ENCODE measurements at places on chromosomes 3 and 15.

GRCh38 chr15:27017168-27017809 lies 46.3 kb downstream of the GABRG3 start:
- DNase-seq = peak; percentile 37

- DNase-seq = no peak
Observed at GRCh38 chr3:3851621-3852323, 52.5 kb downstream of the LRRN1 start.

DNA sequence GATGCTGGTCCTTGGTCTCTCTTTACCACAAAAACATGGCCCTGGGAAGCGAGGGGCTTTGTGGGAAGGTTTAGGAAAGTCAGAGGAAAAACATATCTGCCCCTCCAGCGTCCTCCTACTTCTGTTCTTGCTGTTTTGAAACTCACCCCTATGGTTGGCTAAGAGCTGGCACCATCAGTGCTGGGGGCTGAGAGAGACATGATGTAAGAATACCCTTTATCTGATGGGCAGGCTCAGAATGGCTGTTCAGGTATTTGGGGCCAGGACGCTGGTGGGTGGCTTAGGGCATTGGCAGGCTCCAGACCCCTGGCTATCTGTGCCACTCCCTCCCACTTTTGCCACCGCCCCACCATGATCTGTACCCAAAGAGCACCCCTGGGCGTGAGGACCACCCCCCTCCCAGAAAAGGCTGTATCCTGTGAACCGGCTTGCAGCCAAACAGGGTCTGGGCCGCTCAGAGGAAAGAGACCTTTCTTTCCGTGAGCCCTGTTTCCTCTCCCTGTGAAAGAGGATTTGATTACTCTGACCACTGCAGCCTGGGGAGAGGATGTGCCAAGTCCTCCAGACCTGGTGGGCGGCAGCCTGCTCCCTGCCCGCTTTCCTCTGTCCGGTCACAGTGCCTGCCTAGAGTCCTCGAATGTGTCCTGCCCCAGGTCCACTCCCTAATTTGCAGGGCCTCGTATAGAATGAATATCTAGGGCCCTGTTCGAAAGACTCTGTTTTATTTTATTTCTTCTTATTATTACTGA lies 61.3 kb upstream of the SLC6A6 start:
- DNase-seq = no peak

GRCh38 chr3:64644483-64644882 lies 43.3 kb downstream of the ADAMTS9 start:
- DNase-seq = no peak

DNA sequence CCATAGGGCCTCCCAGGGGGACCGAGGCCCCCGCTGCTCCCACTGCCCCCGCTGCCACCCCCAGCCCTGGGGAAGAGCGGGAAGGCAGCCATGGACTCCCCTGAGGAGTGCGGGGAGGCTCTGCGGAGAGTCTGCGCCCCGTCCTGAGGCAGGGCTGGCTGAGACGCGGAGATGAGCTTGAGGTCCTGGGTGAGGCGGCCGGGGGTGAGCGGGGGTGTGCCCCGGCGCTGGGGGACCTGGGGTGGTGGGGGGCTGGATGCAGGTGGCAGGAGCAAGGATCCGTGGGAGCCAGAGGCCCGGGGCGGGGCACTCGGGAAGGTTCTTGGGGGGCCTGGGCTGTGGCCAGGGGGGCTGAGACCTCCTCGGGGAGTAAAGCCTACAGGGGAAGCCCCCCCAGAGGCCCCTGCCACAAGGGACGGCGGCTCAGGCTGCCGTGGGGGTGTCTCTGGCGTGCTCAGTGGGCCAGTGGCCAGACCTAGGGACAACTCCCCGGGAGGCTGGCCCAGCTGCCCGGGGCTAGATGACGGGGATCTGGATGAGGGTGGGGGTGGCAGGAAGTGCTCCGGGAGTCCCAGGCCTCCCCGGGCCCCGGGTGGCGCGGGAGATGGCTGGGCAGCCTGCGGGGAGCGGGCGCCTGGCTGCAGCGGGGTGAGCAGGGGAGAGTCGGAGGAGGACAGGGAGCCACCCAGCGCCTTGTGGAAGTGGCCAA lies 45.9 kb downstream of the HCN4 start:
- DNase-seq = no peak

DNA sequence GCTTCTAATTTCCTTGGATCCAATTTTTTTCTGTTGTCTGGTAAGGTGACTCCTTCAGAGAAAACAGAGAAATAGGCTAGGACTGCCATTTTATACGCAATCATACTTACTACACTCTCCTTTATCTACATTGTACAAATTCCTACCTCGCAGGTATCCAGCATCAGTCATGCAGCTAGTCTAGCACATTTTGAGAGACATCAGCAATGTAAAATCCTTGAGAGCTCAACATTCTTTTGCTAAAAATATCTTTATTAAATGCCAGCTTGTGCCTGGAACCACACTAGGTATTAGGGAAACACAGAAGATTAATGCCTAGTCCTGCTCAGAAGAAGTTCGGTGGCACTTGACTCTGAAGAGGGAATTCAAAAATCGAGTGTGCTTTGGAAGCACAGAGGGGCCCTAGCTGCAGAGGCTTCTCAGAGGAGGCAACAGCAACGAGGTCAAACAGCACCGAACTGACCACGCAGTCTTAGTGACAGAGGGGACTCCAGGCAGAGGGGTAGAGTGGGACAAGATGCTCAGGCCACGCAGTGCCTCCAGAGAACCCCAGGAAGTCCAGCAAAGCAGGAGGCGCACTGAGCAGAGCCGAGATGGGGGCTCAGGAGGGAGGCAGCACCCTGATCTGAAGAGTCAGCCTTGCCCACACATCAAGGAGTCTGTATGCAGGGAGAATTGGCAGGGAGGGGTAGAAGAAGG lies 3.5 kb downstream of the FAM174B start:
- DNase-seq = no peak

DNA sequence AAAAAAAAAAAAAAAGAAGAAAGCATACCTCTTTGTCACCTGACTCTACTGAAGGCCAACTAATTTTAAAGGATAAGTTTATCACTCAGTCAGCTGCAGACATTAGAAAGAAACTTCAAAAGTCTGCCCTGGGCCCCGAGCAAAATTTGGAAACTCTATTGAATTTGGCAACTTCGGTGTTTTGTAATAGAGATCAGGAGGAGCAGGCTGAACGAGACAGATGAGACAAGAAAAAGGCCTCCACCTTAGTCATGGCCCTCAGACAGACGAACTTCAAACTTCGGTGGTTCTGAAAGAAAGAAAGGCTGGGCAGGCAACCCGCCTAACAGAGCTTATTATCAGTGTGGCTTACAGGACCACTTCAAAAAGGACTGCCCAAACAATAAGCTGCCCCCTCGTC lies 18.5 kb downstream of the GLDN start:
- no peak for DNase-seq

DNA sequence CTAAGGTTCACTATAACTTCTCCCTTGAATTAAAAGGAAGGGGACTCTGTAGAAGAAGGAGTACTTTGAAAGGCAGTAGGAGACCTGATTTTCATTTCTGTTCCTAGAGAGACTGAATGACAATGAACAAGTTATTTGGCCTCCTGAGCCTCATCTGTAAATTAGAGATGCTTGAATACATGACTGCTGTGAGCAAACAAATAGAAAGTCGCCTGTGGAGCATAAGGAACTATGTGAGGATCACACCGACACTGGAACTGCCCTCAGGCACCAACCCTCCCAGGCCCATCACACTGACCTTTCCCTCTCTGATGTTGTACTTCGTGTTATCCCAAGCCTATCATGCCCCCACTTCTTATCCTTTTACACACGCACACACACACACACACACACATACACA lies 48.6 kb downstream of the IMPG2 start:
- DNase-seq = no peak

GRCh38 chr3:133691273-133692107 lies 29.7 kb upstream of the TOPBP1 start:
- DNase-seq = no peak

GRCh38 chr15:43121863-43122262 lies 11.5 kb upstream of the TMEM62 start:
- no peak for DNase-seq

GRCh38 chr3:173502983-173503568 lies 105.5 kb downstream of the NLGN1 start:
- peak; percentile 1 for DNase-seq

DNA sequence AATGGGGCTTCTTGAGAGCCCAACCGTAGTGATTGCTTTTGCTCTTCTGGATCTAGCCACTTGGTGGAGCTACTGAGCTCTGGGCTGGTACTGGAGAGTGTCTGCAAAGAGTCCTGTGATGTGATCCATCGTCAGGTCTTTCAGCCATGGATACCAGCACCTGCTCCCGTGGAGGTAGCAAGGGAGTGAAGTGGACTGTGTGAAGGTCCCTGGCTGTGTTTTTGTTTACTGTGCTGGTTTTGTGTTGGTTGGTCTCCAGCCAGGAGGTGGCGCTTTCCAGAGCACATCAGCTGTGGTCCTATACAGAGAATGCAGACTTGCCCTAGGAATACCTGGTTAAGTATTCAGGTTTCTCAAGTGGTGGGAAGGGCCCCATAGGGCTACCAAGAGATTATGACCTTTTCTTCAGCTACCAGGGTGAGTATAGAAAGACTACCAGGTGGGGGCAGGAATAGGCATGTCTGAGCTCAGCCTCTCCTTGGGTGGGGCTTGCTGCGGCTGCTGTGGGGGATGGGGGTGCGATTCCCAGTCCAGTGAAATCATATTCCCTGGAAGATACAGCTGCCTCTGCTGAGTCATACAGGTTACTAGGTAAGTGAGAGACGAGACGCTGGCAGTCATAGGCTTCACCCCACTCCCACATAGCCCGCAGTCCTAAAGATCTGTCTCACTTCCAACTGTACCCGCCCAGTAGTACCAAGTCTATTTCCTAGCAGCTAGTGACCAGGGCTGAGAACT lies 733.7 kb downstream of the ZNF385D start:
- no peak for DNase-seq

DNA sequence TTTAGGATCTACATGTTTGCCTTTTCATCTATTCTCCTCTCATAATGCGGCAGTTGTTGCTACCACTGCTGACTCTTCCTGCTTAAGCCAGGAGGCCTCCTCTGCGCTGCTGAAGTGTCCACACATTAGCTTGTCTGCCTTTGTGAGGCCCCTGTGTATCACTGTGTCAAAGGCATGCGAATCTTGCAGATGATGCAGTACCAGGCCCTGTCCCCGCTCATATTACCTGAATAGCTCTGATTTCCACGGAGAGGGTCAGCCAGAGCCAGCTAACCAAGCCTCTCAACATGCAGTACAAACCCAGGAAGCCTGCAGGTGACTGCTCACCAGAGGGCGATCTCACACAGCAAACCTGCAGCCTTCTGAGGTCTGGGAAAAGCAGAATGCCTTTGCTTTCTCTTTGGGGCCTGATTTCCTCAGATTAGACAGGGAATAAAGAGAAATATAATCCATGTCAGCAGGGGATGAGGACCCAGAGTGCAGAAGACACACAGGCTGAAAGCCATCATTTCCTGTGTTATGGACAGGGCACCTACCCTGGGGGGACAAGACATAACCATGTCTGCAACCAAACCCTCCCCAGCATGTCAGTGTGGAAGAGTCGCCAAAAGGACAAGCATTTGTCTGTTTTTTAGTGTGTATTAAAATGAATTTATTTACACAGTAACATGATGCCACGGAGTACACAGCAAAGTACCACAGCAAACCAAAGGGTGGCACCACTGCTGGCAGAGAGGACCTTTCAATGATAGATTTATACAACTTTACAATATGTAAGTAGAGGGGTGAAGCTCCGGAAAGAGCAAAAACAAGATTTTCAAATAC lies 36.8 kb upstream of the TSPAN3 start:
- DNase-seq = peak; percentile 10

GRCh38 chr3:143831208-143831607 lies 17.1 kb downstream of the SLC9A9 start:
- no peak for DNase-seq

- DNase-seq = no peak
Observed at GRCh38 chr3:15726043-15726442, 71.7 kb downstream of the ANKRD28 start.

- no peak for DNase-seq
Observed at GRCh38 chr15:58361273-58361759, 70.5 kb upstream of the LIPC start.

DNA sequence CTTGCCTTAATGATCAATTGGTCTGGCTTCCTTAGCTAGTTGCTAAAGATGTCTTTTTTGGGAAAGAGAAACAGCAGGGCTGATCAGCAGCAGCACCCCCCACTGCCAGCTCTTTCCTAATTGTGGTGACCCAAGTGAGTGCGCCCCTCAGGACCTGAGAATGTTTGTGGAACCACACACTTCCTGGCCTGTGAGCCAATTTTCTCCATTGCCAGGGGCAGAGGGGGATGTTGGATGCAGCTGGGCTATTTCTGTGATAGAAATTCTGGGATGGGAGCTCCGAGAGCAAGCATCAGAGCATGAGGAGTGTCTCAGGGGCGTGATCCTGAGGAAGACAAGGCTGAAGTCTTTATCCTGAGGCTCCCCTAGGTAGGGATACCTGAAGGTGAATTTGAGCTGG lies 66.6 kb downstream of the CLDN11 start:
- DNase-seq = no peak

DNA sequence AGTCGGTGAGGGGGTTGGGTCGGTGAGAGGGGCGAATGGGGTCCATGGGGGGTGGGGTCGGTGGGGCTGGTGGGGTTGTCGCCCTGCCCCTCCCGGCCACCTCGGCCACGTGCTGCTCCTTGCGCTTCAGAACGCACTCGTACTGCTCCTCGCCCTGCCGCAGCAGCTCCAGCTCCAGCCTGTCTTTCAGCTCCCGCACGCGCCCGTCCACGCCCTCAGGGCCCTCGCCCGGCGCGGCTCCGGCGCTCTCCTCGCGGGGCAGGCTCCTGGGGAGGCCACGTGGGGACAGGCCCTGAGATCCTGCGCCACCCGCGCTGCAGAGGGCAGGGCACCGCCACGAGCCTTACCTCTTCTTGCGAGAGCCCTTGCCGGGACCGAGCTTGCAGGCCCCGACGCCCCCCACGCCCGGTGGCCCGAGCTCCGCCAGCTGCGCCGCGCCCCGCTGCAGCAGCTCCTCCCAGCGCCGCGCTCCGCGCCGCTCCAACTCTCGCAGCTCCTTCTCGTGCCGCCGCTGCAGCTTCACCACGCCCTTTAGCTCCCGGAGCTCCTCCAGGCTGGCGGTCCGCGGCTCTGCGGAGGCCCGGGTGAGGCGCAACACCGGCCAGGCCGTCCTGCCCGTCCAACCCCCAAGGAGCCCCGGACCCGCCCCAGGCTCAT lies 8.2 kb upstream of the ANKRD63 start:
- no peak for DNase-seq

- peak; percentile 49 for DNase-seq
Observed at GRCh38 chr3:59046839-59047238, 3.0 kb downstream of the CFAP20DC start.

DNA sequence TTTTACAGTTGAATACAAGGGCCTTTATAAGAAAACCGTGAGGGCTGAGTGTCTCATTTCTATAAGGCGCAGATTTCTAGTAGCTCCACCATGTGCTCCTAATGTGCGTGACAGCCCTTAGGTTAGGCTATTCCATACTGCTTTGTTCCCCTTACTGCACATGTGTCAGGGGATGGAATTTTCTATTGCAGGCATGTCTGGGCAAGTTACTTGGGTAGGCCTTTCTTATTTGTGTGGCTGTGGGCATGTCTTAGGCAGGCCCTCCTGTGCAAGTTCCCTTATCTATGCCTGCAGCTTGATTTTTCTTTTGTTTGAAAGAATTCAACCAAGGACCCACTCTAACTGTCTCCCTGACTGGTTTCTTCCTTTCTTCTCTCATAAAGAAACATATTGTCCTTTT lies 434.2 kb upstream of the CNTN3 start:
- DNase-seq = no peak

- DNase-seq = no peak
Observed at GRCh38 chr15:60961541-60962485, 267.3 kb downstream of the RORA start.

GRCh38 chr3:23566499-23566898 lies 239.3 kb upstream of the UBE2E1 start:
- DNase-seq = no peak

- DNase-seq = no peak
Observed at GRCh38 chr15:52715411-52715810, 36.2 kb upstream of the ATOSA start.

GRCh38 chr3:72065872-72066641 lies 281.1 kb upstream of the PROK2 start:
- no peak for DNase-seq
